ENCODE measurements at places on chromosomes 6 and 20. TPM values are rescaled to one million over a fixed set of nuclear protein-coding genes. Genes with fewer than 3 reads are reported as not detected.
A peak's percentile ranks its signal among the peaks of the same experiment; 100 is the strongest.

- H3K27me3 ChIP-seq = peaks cover 68% of the 10 kb centered on the region
- H3K27ac ChIP-seq = no peak overlapping the region
- no peaks in the 10 kb centered on the region for H3K36me3 ChIP-seq
- no peak overlapping the region for H3K4me3 ChIP-seq
- peaks cover 5% of the 10 kb centered on the region for H3K4me1 ChIP-seq
- no peak for DNase-seq
Measured at GRCh38 chr6:32941214-32941768, 463 bp upstream of the HLA-DMB start.

- peaks cover 28% of the 10 kb centered on the region for H3K4me1 ChIP-seq
- H3K36me3 ChIP-seq = no peaks in the 10 kb centered on the region
- no peaks in the 10 kb centered on the region for H3K27me3 ChIP-seq
- peak; percentile 21 for DNase-seq
Measured at GRCh38 chr6:13766201-13766634, 48.1 kb downstream of the MCUR1 start.

DACT2 gene
- not detected for total RNA-seq

DNA sequence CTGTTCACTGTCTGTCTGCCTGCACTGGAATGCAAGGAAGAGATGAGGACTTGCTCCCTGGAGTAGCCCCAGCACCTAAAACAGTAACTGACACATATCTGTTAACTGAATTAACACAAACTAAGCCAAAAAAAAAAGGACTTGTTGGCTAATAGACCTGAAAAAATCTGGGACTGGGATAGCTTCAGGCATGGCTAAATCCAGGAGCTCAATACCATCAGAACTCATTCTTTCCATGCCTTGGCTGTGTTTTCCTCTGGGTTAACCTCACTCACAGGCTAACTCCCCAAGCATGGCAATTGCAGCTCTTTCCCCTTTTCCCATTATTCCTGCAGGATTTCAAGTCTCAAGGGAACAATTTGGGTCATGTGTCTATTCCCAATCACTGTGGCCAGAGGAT, 21.6 kb upstream of the ARFGEF2 start:
- DNase-seq = no peak
- no peak overlapping the region for H3K4me3 ChIP-seq
- H3K27ac ChIP-seq = no peak overlapping the region
- H3K4me1 ChIP-seq = peaks cover 19% of the 10 kb centered on the region
- peaks cover 11% of the 10 kb centered on the region for H3K27me3 ChIP-seq

- no peak overlapping the region for H3K27ac ChIP-seq
- no peak for DNase-seq
- H3K36me3 ChIP-seq = no peaks in the 10 kb centered on the region
- H3K4me1 ChIP-seq = no peaks in the 10 kb centered on the region
Measured at GRCh38 chr6:144246988-144247387, 38.1 kb upstream of the UTRN start.

- no peak overlapping the region for H3K27ac ChIP-seq
- peak overlapping the region; percentile 6 for H3K4me3 ChIP-seq
- DNase-seq = no peak
- no peaks in the 10 kb centered on the region for H3K27me3 ChIP-seq
- H3K4me1 ChIP-seq = peaks cover 36% of the 10 kb centered on the region
- H3K36me3 ChIP-seq = peaks cover 7% of the 10 kb centered on the region
Measured at GRCh38 chr6:44129841-44130322, 2.5 kb downstream of the TMEM63B start.

Measured in MCF 10A (cell line).